ENCODE measurements at places on chromosomes 7 and 10. TPM values are rescaled to one million over a fixed set of nuclear protein-coding genes. Genes with fewer than 3 reads are reported as not detected.

DNA sequence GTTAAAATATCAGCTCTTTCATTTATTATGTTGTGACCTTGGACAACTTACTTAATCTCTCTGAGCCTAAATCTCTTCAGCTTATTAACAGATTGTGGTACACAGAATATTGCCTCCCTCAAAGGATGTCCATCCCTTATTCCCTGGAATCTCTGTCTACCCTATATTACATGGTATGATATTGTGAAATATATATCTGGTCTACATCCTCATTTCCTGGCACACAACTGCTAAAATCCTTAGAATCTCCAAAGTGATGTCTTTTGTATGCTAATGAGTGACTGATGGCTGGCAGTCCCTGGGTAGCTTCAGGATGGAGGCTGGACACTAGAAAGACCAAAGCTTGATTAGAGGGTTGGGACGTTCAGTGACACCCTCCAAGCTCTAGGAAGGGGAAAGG, 25.8 kb downstream of the ZNF438 start:
- no peak for DNase-seq

GRCh38 chr7:142809671-142810070, 38.9 kb downstream of the PRSS2 start:
- no peak for DNase-seq

DNA sequence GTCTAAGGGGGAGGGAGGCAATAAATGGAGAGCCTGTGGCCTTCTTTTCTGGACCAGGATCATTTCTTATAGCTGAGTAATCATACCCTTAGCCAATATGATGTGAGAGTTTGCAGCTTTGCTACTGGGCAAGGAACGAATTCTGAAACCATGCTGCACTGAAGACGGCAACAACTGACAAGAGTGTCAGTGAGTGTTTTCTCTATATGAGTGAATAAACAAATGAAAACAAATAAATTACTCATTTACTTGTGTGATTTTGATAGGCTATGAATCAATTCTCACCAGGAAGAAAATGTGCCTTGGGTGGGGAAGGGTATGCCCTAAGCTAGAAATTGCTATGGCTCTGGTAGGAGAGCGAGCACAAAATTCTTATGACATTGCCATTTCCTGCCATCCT, 79.4 kb upstream of the LRRN3 start:
- no peak for DNase-seq

DNA sequence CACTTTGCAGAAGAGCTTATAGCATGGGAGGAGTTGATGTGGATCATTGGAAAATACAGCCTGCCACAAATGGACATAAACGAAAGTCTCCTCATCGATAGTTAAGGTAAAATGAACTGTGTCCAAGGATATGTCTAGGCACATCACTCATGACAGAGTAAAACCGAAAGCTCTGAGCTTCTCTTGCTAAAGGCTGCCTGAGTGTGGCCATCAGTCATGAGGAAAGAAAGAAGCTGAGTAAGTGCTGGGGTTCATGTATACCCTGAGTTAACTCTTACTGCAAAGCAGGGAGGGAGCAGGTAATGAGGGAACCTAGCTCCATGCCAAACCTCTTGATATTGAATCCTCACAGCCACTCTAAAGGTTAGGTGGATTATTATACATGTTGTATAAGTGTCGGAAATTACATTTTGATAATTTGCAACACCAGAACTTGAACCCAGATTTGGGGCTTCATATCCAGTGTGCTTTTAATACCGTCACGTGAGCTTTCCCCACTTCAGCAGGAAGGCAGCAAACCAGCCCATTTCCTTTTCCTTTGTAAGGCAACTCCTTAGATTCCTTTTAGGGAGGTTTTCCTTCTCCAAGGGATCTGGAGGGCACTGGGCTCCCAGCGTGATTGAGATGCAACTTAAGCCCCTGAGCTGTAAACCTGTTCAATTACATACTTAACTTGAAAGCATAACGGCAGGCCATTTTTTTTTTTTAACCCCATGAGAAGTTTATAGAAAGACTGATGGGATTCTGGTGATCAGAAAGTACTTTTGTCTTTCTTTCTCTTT, 215.0 kb downstream of the PHF14 start:
- DNase-seq: no peak

Gene ERLIN1
- 59.2 TPM for polyA plus RNA-seq

Gene ODAD2
- polyA plus RNA-seq: 1.2 TPM

Gene SEMA3E
- 2.3 TPM for polyA plus RNA-seq

Gene H2BK1
- polyA plus RNA-seq: not detected

All from left renal cortex interstitium (tissue), 4 donors.